NCI-H510A (cell line): ENCODE measurements at places on chromosomes 5 and 9.

DNA sequence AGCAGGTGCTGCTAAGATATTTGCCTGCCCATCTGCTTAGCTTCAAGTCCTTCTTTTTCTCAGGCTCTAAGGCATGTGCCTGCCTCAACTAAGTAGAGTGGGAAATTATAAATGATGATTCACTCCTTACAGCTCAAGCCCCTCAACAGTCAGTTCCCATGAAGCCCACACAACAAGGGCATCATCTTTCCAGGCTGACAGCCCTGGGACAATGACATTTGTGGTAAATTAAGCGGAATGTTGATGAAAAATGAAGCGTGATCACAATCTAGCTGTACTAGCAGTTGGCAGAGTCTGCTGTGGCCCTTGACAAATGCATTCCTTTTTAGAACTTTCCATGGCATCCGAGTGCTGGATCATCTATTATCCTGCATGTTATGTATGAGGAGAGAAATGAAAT, 548.6 kb downstream of the KIF4B start:
- DNase-seq, result no peak

- DNase-seq, result no peak
These were observed 1.2 kb upstream of the VPS13A start for GRCh38 chr9:77176106-77176505.

DNA sequence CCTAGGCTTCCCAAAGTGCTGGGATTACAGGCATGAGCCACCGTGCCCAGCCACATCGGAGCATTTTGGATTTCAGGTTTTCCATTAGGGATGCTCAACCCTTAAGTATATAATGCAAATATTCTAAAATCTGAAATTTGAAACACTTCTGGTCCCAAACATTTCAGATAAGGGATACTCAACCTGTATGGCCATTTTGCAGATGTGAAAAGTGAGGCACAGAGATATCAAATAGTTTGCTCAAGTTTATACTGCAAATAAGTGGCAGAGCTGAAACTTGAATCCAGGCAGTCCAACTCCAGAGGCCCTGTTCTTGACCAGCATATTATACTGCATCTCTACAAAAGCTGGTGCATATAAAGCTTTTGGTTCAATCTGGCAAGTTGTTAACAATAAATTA, 2.4 kb downstream of the WDR31 start:
- DNase-seq, result no peak

- DNase-seq, result no peak
These were observed 63.2 kb downstream of the CFAP90 start for GRCh38 chr5:7787770-7788169.

DNA sequence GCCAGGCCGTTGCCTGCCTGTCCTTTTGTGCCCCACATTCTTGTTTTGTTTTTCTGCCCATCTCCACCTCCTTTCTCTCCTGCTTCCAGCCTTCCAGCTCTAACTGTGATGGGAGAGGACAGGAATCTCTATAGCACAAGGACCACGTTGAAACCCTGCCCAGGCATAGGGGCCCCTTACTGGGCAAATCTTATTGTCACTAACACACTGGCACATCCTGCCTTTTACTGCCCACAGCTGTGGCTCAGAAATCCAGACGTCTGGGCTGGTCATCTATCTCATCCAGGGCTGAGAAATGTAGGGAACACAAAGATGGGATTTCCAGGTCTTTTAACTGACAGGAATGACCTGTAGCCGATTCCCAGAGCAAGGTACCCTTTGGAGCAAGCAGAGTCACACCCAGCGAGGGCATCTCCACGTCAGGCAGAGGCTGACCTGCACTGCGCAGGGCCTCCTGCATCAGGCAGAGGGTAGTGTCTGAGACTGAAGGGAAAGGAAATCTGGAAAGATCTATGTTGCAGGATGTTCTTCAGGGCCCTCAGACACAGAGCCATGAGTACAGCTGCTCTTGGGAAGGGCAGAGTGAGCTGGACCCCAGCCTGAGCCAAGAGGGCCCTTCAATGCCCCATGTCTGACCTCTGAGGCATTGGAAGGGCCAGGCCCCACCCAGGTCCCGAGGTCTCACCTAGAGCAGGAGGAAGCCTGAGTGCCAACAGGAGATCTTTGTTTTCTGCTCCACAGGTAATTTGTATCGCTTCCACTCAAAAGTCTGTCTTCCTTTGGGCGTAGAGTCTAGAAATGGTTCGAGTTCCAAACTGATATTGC, 278.8 kb downstream of the FSTL4 start:
- DNase-seq, result no peak

- no peak for DNase-seq
These were observed 19.4 kb upstream of the DEPDC1B start for GRCh38 chr5:60719329-60719728.

DNA sequence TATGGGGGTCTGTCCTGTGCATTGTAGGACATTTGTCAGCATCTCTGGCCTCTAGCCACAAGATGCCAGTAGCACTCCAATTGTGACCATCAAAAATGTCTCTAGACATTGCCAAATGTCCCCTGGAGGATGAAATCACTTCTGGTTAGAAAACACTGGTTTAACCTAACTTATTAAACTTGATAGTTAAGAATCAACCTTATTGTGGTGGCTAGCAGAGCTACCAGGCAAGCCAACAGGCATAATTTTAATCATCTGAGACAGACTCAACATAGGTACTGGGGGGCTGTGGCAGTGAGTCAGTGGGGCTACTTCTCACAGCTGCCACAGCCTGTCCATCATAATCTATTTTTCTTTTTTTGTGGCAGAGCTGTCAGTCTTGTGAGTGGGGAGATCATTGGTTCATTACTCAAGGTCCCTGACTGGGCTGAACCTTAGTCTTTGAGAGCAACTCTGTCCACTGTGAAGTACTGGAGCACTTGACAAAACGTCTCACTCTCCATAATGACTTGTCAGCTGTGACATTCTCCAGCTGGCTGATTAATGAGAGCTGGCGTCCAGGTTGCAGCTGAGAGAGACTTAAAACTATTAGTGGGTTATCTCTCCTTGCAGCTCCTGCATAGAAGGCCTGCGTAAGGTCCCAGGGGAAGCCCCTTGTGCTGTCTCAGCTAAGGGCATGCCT, 107.9 kb downstream of the DCP2 start:
- no peak for DNase-seq

DNA sequence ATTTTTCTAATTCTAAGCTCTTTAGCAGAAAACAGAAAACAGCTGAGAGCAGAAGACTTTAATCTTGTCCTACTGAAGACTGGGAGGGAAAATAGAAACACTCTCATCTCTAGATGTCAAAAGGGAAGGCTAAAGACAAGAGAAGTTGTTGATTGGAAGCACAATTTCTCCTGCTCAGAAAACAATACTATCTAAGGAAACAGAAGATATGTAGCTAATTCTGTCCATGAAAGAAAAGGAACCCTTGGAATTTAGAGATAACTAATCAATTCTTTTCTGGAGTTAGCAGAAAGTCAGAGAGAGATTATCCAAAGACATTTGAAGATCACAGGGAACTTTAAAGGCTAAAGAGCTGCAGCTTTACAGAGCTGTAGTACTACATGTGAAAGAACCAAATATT, 126.2 kb downstream of the HSD17B3 start:
- DNase-seq, result no peak

GRCh38 chr9:114258866-114259797, 63.8 kb upstream of the ORM1 start:
- DNase-seq, result no peak

DNA sequence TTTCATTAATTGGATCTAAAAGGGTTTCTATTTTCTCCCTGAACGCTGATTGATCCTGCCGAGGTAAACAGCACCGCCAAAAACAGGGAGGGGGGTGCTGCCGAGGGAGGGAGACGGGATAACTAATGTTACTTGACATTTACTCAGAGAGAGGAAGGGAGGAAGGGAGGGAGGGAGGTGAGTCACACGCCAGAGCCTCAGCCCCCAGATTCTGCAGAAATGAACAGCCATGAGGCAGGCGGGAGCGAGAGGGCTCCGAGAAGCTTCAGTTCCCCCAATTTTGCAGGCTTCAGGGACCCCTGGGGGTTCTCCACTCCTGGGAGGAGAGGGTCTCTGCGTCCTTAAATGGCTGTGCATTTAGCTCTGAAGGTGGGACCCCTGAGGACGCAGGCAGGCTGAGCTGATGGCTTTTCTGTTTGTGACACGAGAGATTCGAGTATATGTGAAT, 59.1 kb upstream of the IER5L start:
- no peak for DNase-seq

DNA sequence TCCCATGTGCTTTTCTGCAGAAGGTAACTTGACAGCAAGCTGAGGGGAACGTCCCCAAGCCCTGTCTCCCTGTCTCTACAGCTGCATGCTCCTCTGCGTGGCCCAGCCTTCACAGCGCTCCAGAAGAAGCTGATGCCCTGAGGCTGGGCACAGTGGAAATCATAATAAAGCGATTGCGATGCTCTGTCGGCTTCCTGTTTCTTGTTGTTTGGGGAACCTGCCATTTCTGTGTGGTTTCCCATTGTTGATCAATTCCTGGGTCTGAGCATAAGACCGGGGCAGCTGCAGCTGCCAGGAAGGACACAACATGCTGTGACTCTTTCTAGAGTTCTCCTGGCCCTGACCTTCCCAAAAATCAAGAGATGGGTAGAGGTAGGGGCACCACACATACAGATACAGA, 7.2 kb upstream of the DNAJB5 start:
- no peak for DNase-seq

DNA sequence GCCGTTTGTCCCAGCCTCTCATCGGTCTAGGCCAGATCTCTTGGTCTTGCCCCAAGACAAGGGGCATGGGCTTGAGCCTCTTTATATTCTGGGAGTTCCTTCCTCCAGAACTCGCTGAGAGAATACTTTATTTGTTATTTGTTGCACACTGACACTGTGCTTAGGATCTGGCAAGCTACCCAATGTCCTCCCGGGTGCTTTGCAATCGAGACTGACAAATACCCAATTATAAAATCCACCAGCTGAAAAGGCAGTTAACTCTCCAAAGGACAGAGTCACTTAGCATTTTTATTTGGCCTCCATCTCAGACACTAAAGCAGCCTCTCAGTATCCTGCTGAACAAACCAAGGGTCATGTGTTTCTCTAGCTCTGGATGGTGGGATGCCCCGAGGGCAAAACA, 500.2 kb upstream of the DAP start:
- no peak for DNase-seq

DNA sequence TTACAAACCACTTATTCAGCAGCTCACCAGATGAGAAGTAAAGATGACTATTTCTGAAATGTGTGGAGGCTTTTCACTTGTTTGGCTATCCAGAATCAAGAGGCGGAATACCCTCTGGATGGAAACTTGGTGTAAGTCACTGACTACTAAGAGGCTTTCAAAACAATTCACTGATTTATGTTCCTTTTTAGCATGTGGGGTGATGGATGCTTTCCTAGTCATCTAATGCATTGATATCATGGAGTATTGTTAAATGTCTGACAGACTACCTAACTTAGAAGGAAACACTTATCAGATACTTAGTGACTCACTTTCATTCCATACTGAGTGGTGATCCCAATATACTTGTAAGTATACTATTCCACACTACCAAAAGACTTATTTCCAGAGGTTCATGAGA, 141.4 kb downstream of the PLK2 start:
- no peak for DNase-seq

DNA sequence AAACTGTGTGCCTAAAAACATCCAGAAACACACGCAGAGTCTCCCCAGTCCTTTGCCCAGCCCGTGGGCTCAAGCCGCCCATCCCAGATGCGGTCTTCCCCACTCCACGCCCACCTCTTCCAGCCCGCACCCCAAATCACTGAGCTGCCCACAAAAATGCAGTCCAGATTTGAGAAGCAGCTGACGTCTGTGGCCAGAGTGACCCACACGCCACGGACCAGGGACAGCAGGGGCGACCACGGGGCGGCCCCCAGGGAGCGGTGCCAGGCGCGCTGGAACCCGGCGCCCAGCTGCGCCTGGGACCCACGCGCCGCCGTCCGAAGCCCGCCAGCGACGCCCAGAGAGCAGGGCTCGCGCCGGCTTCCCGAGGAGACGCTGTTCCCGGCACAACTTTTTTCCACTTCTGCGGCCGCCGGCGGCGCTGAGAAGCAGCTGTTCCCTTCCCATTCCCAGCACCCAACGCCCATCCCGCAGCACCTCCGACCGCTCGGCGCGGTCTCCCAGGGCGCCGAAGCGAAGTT, 674 bp downstream of the LHFPL2 start:
- DNase-seq, result no peak

DNA sequence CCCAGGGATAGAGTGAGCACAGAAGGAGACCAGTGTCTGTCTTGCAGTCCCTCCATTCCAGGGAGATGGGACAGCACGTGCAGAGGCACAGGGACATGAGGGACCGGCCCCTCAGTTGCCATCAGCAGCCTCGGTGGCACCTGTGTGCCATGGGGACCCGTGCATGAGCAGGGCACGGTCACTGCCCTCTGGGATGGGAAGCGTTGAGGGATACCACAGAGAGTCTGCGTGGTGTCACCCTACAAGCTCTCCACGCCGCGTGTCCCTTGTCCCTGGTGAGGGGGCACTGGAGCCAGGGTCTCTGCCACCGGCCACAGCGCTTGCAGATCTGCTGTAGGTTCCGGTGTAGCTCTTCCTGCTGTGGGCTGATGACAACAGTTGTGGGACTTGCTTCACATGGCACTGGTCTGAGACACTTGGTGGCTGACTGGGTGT, 108.1 kb downstream of the CACNA1B start:
- DNase-seq, result no peak

- DNase-seq, result no peak
These were observed 81.8 kb downstream of the SHC3 start for GRCh38 chr9:89096807-89097206.

DNA sequence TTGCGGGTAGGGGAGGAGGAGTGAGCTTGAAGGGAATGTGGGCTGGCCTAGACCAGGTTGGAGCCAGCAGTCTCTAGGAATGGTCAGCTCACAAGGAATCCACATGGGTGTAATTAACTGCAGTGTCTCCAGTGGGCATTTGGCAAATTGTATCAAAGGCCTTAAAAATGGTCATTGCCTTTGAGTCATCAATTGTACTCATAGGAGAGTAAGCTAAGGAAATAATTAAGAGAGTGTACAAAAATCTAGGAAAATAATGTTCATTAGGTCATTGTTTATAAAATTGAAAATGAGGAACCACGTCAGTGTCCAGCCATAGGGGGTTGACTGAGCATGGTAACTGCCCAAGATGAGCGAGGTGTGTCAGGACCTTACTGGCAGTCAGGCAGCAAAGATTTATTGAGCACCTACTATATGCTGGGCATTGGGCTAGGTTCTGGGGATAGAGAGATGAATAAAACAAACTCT, 29.8 kb upstream of the RPL26L1 start:
- DNase-seq, result no peak

DNA sequence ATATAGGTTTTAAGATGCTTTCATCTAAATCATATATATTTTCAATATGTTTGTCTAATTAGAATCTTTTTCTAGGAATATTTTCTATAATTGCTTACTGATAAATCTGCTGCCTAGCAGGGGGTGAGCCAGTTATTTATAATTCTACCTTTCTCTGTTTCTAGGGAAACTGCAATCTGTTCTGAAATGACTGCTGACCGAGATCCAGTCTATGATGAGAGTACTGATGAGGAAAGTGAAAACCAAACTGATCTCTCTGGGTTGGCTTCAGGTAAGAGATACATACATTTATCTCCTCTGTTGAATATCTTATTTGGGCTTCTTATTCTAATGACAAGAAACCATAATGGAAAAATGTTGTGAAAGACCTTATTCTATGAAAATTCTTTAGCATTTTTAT, 127.3 kb downstream of the XRCC4 start:
- no peak for DNase-seq

- no peak for DNase-seq
These were observed 74.5 kb downstream of the FAM78A start for GRCh38 chr9:131201856-131202255.

GRCh38 chr5:74765201-74765600, 1.7 kb downstream of the GFM2 start:
- no peak for DNase-seq
